ENCODE measurements at places on chromosomes 11 and 22.

- DNase-seq = no peak
Observed at GRCh38 chr11:7056828-7057513, 31.8 kb upstream of the RBMXL2 start.

- DNase-seq = no peak
Observed at GRCh38 chr22:32775957-32776356, 25.5 kb upstream of the TIMP3 start.

DNA sequence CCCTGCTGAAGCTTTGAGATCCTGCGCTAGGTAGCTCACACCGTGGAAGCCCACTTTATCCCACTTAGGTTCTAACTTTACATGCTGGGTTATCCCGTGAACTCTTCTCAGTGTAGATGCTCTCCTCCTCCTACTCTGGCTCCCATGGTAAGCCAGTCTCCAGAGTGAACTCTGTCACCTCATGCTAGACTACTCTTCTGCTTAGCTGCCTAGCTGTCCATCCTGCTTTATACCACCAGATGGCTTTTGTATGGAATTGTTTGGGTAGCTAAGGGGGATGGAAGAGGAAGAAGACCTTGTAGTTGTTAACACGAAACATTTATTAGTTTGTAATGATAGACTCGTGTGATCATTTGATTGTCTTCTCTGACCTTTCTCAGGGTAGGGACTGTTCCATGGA is 46.8 kb downstream of the EMSY start:
- no peak for DNase-seq

GRCh38 chr11:31655483-31655882 is 145.9 kb downstream of the ELP4 start:
- DNase-seq = no peak

- no peak for DNase-seq
Observed at GRCh38 chr11:110200241-110200640, 96.2 kb downstream of the RDX start.

DNA sequence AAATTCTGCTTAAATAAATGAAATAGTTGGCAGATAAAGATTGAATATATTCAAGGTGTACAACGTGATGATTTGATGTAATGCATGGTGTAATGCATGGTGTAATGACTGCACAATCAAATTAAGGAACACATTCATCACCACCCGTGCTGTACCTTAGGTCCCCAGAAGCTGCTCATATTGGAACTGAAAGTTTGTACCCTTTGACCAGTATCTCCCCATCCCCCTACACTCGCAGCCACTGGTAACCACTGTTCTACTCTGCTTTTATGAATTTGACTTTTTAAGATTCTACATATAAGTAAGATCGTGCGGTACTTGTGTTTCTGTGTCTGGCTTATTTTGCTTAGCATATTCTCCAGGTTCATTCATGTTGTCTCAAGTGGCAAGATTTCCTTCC is 445.8 kb downstream of the OPCML start:
- DNase-seq = no peak

DNA sequence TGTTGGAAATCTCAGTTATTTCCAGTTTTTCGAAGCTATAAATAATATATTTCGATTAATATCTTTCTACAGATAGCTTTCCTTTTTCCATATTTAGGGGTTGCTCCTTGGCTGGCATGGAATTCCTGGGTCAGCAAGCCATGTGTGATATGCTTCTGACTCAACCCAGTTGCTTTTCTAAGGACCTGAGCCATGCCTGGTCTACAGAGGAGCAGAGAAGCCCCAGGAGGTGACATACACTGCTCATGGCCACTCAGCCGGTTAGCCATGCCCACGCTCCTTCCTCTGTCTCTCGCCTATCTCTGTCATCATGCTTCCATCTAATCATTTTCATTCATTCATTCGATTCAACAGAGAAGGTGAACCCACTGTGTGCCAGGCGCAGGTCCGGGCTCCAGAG is 23.2 kb upstream of the PDGFB start:
- DNase-seq = no peak

DNA sequence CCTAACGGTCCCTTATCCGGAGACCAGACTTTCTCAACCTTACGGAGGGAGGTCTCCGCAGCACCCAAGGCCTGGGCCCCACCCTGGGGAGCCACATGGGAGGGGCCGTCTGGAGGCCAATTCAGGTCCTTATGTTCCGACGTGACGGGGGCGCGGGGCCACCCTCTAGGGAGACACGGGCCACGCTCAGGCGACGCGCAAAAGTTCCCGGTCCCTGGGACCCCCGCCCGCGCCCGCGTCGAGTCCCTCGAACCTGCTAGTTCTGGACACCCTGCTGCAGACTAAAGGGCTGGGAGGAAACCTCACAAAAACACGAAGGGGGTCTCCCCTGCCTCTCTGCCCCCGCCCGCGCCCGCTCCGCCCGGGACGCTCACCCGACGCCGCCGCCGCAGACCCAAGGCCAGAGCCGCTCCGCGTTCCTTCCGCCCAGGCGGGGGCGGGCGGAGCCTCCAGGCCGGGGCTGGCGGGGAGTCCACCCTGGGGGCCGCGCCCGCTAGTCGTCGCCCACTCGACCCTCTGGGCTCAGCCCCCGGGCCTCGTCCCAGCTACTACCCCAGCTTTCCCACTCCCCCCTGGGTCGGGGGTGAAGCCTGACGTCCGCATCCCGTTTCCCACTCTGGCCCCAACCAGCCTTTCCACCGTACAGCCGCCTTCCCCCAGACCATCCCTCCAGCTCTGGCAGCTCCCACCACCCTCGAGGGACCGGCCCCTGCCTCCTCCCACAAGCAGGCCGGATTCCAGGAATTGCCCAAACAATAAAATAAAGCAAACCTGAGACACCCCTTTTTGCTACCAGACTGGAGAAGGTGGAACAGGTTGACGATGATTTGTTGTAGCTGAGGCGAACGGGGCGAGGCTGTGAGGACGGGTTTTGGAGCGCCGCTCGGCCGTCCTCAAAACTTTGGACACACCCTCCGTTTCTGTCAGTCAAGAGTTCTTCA is 2.7 kb downstream of the RNH1 start:
- DNase-seq = no peak

GRCh38 chr11:61120706-61121191 is 18.5 kb downstream of the CD5 start:
- DNase-seq = peak; percentile 35

DNA sequence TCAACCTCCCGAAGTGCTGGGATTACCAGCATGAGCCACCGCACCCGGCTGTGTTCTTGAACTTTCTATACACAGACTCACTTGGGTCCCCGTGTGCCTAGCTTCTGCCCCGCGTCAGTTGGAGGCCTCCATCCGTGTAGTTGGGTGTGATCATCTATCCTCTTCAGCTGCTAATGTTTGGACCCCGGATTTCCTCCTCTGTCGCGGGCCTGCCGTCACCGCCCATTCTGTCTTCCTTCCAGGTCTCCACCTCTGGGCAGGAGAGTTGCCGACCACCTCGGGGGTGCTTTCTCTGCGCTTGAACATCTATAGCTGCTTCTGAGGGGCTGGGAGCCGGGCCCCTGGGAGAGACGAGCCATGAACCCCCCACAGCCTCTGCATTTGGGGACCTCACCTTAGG is 5.5 kb downstream of the CDC42EP1 start:
- DNase-seq = no peak

DNA sequence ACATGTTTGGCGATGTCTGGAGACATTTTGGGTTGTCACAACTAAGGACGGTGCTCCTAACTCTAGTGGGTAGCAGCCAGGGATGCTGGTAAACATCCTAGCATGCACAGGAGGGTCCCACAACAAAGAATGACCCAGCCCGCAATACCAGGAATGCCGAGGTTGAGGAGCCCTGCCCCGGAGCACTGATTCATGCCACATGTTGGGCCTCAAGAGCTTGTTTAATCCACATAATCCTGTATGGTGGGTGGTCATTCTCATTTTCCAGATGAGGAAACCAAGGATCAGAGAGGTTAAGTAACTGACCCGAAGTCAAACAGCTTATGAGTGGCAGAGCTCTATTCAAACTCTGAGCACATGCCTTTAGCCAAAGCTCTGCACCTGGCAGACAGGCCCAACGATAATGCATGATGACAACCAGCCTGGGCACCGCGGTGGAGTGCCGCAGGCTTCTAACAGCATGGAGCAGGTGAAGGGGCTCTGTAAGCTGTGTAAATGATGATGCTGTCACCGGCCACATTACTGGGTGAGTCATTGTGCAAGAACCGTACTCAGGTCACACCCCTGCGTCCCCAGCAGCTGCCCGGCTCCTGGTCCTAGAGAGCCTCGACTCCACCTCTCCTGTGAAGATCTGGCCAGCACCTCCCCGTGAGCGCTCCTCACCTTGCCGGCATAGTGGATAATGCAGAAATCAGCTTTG is 58.6 kb downstream of the APOL1 start:
- no peak for DNase-seq

DNA sequence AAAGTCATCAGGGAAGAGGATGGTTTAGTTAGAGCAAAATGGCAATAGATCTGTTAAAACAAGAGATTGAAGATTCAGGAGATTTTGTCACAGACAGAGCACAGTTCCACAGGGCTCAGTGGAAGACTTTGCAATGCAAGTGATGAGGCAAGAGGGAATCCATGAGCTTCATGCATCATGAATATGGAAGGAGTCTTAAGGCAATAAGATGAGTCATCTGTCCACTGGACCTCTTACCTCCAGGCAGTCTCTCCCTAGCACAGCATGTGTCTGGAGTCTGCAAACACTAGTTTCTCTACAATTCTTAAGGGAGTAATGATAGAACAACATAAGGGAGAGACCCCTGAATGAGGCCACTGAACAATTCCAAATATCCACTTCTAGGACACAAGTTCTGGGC is 245.7 kb downstream of the NXPE2 start:
- no peak for DNase-seq

- DNase-seq = no peak
Observed at GRCh38 chr11:70483077-70483861, 84.9 kb downstream of the CTTN start.

DNA sequence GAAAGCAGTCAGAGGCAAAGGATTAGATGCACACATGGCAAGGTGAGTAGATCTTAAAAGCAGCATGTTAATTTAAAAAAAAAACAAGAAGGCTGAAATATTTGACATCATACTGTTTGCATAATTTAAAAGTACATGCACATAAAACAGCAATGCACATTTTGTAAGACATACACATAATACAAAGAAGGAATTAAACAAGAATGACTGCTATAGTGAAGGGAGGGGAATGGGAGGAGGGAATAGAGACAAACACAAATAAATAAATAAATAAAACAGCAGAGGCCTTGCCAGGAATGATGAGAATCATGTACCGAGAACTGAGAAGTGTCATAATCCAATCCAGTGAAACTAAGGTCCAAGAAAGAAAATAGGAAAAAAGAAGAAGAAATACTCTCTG is 486.2 kb upstream of the API5 start:
- DNase-seq = no peak

DNA sequence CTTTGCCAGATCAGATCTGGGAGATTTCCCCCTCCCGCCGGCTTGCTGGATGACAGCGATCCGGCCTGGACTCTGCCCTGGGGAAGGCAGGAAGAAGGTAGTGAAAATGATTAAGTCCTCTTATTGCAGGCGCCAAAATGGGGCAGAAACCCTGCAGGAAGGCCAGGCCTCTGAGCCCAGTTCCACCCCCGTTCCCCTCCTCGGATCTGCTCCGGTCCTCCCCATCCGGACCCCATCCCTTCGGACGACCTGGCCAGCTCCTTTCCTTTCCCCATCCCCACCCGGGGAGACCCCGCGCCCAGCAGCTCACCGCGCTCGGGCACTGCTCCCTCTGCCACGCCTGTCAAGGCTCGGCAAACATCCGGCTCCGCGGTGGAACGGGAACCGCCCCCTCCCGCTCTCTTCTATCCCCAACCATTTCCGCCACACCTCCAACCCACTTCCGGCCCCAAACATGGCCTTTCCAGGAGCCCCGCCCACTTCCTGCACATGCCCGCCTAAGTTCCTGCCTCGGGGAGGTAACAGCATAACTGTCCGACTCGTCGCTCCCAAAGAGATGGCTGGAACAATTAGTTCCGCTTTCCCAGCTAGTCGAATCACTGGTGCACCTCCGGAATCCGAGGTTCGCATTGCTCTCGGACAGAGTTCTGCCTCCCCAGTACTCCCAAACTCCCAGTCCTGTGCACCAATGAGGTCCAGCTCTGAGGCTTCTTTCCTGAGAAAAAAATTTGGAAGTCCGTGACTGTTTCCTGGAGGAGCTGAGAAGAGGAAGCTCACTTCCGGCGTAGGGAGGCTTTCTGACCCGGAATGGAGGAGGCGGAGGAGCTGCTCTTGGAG is at the start of the genes ARHGAP1 and ZNF408:
TSS of gene ARHGAP1 (minus strand) at position 379 of the 837 bp plus-strand sequence. CDS start 4,512 bp downstream, outside the sequence.
TSS of gene ZNF408 (plus strand) at position 791 of the 837 bp plus-strand sequence. CDS start at position 808, 17 bp downstream.
- peak; percentile 98 for DNase-seq

DNA sequence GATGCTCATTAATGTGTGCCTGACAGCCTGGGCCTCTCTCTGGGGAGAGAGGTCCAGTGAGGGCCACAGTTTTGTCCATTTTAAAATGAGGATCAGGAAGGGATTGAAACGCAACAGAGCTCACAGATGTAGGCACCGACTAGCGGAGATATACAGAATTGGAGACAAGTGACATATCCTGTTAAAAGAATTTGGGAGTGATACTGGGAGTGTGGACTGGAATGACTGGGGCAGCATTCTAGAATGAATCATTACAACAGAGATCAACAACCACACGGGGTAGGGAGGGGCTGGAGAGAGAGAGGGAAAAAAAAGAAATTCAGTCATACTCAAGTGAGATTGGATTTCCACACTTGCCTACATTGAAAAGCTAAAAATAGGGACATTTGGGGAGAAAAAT is 2.5 kb upstream of the NCAM1 start:
- DNase-seq = no peak

DNA sequence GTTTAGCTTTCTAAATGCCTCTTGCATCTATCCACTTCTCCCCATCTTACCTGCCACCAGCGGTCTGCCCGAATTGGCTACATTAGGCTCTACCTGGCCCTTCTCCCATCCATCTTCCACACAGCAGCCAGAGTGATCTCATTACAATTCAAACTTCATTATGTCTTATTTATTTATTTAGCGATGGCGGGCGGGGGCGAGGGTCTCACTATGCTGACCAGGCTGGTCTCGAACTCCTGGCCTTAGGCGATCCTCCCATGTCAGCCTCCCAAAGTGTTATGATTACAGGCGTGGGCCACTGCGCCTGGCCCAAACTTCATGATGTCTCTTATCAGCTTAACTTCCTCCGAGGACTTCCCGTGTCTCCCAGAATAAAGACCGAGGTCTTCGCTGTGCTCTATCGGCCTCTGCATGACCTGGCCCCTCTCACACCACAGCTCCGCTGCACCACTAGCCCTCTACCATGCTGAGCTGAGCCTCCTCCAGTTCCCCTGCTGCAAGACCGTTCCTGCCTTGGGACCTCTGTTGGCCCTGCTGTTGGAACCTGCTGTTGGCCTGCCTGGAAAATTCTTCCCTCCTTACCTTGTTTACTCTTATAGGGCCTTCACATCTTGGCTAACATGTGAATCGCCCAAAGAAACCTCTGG is 870 bp upstream of the CTTN start:
- no peak for DNase-seq

DNA sequence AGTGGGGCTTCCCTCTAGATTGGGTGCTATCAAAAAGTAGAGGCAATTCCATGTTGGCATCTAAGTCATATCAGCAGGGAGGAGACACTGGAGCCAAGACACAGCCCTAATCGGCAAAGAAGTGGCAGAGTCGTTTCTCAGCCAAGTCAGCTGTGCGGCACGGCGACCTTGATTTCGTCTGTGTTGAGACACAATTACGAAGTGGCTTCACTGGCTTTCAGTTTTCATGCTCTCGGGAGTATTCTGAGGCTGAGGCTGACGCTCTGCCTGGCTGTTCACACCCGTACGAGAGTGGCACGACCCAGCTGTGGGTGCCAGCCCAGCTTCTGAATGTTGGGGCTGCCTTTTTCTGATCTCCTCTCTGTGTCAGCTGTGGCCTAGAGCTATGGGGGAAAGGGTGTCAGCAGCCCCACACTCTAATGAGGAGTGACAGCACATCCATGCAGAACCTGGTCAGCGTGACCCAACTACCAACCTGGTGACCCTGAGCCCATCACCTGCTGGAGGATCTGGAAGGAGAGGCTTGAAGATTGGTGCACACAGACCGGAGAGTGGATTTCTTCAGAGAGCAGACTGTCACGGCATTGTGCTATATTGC is 105.7 kb upstream of the TMEM45B start:
- DNase-seq = no peak

Measured in activated CD4-positive, alpha-beta T cell treated with anti-CD3 and anti-CD28 coated beads for 1 hour (primary cell).